ENCODE measurements at places on chromosomes 7 and 10.

- DNase-seq: no peak
Observed at GRCh38 chr7:41570766-41571165, 132.1 kb downstream of the INHBA start.

GRCh38 chr7:12879139-12879538, 191.7 kb downstream of the ARL4A start:
- no peak for DNase-seq

- DNase-seq: no peak
Observed at GRCh38 chr10:114306116-114306973, 67.3 kb downstream of the VWA2 start.

GRCh38 chr7:131328377-131329175, 900 bp downstream of the MKLN1 start:
- DNase-seq: no peak

DNA sequence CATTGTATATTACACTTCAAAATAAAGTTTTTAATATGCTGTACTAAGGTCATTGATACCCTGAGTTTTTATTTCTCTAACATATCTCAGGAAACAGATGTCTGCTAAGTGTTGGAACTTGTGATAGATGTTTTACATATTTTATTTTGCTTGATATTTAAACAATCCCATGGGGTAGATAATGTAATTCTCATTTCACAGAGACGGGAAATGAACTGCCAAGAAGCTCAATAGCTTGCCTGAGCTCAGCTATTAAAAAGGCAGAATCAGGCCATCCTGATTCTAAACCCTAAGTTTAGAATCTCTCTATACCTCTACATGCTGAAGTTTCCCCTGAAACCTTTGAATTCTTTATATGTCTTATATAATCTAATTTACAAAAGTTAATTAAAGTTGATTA, 126.3 kb downstream of the LRRC18 start:
- DNase-seq: no peak

DNA sequence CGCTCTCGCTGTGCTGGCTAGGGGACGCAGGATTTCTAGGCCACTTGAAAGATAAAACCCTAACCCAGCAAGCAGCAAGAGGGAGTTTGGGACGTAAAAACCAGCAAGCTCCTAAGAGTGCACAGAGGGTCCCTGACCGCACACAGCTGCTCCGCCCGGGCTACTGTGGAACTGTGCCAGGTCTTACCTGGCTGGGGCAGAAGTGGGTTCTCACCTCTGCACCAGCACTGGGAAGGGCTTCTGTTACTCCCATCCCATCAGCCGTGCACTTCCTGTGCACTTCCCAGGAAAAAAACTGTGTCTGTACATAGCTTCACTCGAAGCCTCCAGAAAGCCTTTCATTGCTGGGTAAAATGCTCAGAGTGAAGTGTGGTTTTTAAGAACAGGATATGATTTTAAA, 45.9 kb upstream of the PTF1A start:
- DNase-seq: no peak

DNA sequence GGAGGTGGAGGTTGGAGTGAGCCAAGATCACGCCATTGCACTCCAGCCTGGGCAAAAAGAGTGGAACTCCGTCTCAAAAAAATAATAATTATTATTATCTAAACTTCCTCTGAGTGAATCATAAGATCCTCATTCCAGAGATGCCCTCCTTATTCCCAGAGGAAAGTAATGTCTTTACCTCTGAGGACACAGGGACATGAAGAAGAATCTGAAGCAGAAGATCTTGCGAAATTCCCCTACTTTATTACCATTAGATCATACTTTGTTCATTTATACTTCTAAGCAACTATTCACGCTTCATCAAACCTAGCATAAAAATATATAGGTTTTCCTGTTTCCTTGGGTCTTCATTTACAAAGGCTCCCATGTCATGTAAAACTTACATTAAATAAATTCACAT, 143.1 kb downstream of the ETV1 start:
- no peak for DNase-seq

DNA sequence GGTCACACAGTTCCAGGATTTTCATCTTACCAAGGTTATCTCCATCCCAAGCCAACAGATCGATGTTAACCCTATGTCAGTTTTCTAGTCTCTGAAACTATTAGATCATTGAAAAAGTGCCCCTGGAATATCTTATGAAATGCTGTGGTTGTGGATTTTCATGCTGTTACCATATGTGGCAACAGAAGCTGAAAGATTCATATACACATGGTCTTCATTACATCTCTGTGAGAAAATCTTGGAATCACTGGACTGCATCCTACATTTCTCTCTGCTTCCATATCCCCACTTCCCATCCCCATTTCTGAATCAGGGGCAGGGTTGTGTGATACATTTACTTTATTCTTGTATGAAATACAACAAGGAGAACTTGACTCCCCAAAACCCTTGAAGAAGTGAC, 146.1 kb downstream of the SLC16A9 start:
- no peak for DNase-seq

- DNase-seq: peak; percentile 41
Observed at GRCh38 chr7:29090836-29091601, 55.3 kb downstream of the CPVL start.

- no peak for DNase-seq
Observed at GRCh38 chr10:104872691-104873090, 231.6 kb downstream of the SORCS3 start.

- peak; percentile 77 for DNase-seq
Observed at GRCh38 chr7:104980841-104981671, 32.9 kb upstream of the KMT2E start.

DNA sequence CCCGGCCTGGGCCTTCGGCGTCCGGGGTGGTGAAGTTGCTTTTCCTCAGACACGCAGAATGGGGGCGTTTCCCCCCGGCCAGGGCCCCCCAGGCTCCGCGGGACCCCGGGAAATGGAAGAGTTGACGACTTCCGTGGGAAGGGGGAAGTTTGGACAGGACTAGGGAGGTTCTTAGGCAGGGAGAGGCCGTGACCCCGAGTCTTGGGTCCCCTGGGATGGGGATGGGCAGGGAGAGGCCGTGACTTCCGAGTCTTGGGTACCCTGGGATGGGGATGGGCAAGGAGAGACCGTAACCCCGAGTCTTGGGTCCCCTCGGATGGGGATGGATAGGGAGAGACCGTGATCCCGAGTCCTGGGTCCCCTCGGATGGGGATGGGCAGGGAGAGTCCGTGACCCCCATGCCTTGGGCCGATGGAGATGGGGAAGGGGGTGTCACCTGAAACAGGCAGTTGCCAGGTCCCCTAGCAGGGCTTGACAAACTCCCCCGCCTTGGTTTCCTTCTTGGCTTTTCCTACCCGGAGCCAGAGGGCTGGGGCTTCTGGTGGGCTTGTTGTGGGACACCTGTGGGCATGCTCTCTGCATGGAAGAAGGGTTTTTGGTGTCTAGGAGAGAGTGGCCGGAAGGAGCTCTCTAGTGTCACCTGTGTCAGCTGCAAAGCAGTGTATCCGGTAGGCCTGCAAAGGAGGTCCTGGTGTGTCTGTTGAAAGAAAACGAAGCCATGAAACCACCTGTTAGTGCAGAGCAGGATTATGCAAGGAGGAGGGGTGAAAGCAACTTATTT, 1.1 kb downstream of the TRRAP start:
- DNase-seq: peak; percentile 52

DNA sequence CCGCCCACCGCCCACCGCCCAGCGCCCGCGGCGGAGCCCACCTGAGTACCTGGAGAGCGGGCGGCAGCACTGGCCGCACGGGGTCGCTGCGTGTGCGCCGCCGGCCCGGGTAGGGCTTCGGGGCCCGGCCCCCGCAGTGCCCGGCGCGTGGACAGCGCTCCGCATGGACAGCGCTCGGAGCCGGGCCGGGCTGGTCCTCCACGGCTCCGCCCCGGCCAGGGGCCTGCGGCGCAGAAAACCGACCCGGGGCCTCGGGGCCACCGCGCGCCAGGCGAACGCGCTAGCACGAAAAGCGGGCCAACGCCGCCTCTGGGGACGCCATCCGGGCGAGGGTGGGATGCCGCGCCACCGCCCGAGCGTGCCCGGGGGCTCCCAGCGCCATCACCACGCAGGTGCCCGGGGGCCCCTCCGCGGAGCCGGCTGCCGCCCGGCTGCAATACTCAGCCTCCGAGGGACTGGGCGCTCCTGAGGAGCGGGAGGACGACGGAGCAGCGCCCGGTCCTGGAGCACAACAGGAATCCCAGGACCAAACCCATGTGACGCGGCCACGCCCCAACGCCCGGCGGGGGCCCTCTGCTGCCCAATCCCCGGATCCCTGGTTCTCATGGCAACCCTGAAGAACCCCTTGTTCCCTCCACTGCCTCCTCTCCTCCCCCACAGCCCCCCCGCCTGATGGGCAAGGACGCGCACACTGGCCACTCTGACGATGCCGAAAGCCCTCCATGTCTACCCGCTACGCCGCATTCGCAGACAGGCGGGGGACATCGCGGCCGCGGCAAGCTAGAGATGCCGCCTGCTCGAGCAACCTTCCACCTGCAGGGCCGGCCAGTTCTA, at the start of gene GRB10:
GRB10 (minus strand) TSS at position 522 of the 834 bp plus-strand sequence. CDS start 50,574 bp downstream, outside the sequence.
- peak; percentile 65 for DNase-seq

GRCh38 chr7:159088016-159088865, 56.4 kb downstream of the VIPR2 start:
- no peak for DNase-seq

- no peak for DNase-seq
Observed at GRCh38 chr10:31932838-31933237, 4.2 kb upstream of the ARHGAP12 start.

DNA sequence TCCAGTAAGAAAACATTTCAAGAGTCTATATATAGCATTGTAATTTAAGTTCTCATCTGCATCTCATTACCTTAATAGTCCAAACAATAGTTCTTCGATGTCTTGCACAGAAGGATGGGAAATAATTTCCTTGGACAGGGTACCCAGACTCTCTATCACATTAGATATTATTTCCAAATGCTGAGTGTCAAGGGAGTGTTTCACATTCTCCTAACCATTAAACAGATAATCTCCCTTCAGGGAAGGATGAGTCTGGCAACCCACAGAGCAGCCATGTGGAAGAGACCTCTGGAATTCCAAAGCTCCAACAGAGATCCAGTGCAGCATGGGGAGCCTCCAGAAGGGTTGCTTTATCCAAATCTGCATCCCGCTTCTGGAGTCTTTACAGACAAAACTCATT, 89.6 kb downstream of the FZD1 start:
- peak; percentile 7 for DNase-seq

- no peak for DNase-seq
Observed at GRCh38 chr7:80467069-80467468, 44.8 kb downstream of the GNAT3 start.

DNA sequence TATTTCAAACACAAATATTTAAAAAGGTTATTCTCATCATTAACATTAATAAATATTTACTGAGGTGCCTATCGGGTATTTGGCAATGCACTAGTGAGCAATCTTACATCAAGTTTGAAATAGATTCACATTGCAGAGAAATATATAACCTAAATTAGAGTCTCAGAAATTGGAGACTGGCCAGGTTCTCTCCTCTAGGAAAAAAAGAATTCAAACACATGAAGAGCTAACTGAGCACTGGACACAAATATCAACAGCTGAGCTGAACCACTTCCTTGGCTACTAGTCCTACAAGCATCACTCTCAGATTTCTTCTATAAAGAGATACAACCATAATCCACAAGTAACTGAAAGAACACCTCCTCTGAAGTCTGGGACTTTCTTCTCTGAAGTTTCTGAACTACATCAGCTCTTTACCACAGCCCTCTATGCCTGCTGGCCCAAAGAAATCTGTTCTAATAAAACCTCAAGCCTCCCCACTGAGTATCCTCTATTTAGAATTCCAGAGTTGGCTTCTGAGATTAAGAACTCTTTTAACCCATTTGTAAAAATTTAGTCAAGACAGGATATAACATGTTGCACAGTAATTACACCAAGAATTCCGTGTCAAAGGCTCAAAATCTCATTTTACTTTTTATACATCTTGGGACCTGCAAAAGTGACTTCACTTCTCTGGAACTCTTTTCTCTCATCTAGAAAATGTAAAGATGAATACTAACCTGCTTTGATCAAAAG, 45.2 kb downstream of the MTERF1 start:
- no peak for DNase-seq

DNA sequence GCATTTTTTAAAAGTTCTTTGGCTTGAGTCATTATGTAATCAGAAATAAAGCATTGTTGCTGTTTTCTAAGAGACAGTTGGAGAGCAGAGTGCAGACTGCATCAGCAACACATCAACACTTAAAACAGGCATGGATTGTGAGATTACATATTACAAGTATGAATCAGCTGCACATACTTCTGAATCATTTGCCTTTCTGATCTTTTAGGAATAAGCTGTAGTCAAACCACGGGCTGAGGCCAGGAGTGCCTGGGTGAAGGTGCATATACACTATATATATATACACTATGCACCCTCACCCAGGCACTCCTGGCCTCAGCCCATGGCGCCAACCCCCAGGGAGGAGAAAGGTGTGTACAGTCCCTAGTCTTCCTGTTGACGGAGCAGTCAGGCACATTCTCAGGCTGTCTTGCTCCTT, 52.4 kb upstream of the DLX6 start:
- DNase-seq: no peak

DNA sequence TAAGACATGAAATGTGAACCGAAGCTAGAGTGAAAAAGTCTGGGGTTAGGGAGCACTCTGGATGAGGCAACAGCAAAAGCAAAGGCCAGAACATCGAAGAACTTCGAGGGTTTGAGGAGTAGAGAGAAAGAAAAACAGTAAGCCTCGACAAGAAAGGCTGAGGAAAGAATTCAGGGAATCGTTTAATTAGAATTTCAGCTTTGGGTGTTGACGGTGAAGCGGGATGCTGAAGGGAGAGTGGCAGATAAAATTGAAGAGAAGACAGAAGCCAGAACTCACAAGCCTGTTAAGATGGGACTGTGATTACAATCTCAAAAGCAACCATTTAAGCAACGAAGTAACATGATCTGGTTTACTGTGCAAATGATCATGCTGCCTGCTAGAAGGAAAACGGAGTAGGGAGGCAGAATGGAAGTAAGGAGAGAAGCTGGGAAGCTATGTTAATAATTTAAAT, 2.1 kb downstream of the TRDMT1 start:
- DNase-seq: peak; percentile 39

DNA sequence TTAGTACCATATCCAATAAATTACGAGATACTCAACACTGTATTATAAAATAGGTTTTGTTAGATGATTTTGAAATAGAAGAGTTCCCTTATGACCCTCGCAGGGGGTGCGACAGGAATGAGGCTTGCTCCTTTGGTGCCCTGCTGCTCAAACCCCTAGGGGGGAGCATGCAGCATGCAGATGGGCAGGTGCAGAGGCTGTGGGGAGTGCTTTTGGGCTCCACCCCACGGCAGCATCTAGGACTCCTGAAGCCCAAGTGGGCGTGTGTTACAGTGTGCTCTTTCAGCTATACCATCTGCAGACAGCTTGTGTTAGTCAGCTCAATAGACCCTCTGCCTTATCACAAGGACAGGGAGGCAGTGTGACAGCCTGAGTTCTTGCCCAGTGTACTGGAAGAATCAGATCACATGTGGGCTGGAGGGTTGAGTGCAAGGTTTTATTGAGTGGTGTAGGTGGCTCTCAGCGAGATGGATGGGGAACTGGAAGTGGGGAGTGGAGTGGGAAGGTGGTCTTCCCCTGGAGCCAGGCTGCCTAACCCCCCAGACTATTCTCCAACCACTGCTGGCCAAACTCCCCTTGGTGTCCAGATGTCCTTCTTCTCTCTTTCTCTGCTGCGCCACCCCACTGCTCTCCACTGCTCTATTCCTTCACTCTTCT, 3.1 kb upstream of the MRC1 start:
- no peak for DNase-seq

GRCh38 chr10:117431160-117431559, 55.9 kb upstream of the PDZD8 start:
- no peak for DNase-seq

GRCh38 chr10:72425133-72425532, 70.4 kb upstream of the DNAJB12 start:
- DNase-seq: no peak

Data from SK-N-SH (cell line).